ENCODE measurements at places on chromosomes 12 and 14. TPM values are rescaled to one million over a fixed set of nuclear protein-coding genes. Genes with fewer than 3 reads are reported as not detected.

ADAM20 gene
- 0.84 TPM for total RNA-seq

GRCh38 chr12:68565391-68565903, 45.3 kb upstream of the RAP1B start:
- no peaks in the 10 kb centered on the region for H3K36me3 ChIP-seq
- no peaks in the 10 kb centered on the region for H3K27me3 ChIP-seq
- no peak for DNase-seq
- peak overlapping the region; percentile 42 for H3K4me3 ChIP-seq
- H3K27ac ChIP-seq = peak overlapping the region; percentile 91
- H3K4me1 ChIP-seq = peaks cover 19% of the 10 kb centered on the region

ACSM4 gene
- not detected for total RNA-seq

GRCh38 chr14:24080142-24080530, 8.8 kb downstream of the CPNE6 start:
- peak overlapping the region; percentile 79 for H3K4me3 ChIP-seq
- H3K27me3 ChIP-seq = peaks cover 10% of the 10 kb centered on the region
- peaks cover 14% of the 10 kb centered on the region for H3K4me1 ChIP-seq
- no peaks in the 10 kb centered on the region for H3K36me3 ChIP-seq
- H3K27ac ChIP-seq = no peak overlapping the region

DNA sequence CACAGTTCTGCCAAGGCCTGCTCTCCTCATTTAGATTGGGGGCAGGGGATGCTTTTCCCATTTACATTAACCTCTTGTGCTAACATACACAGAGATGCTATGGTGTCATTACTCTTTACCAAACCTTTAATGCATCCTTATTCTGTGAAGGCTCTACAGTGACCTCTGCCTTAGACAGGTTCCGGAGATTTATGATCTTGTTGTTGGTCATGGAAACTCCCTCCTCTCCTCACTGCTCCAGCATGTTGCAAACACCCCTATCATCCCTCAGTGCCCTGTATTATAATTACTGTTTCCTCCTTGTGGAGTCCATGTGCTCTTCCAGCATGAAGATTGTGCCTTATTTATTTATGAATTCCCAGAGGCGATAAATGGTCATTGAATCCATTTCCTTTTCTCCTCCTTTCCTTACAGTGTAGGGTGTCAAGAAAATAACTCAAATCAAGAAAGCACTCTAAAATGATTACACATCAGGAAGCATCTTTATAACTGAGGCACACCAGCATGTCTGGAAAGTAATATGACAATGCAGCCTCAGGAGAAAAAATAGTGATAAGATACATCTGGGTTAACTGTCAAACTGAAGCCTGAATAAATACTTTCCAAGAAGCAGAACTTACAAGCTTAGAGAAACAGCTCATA, 37.8 kb downstream of the RTN1 start:
- H3K36me3 ChIP-seq = no peaks in the 10 kb centered on the region
- no peak overlapping the region for H3K27ac ChIP-seq
- peaks cover 8% of the 10 kb centered on the region for H3K27me3 ChIP-seq
- no peak overlapping the region for H3K4me3 ChIP-seq
- no peak for DNase-seq
- H3K4me1 ChIP-seq = no peaks in the 10 kb centered on the region

- H3K27ac ChIP-seq = peak overlapping the region; percentile 79
- DNase-seq = no peak
- H3K36me3 ChIP-seq = peaks cover 13% of the 10 kb centered on the region
Observed at GRCh38 chr12:68422956-68423574, 90.9 kb upstream of the MDM1 start.

PLA2G1B gene
- not detected for total RNA-seq

FZD10 gene
- total RNA-seq = not detected

- no peaks in the 10 kb centered on the region for H3K36me3 ChIP-seq
- H3K27me3 ChIP-seq = peaks cover 15% of the 10 kb centered on the region
- no peak for DNase-seq
Observed at GRCh38 chr12:20453756-20454310, 85.5 kb downstream of the PDE3A start.

- H3K36me3 ChIP-seq = peaks cover 8% of the 10 kb centered on the region
- H3K27ac ChIP-seq = peak overlapping the region; percentile 100
- H3K4me1 ChIP-seq = peaks cover 79% of the 10 kb centered on the region
Observed at GRCh38 chr14:61560323-61560722, 135.0 kb upstream of the HIF1A start.

GLIPR1L1 gene
- not detected for total RNA-seq

SLC8A3 gene
- total RNA-seq = 1.1 TPM

GRCh38 chr14:86333493-86333892, 803.5 kb downstream of the FLRT2 start:
- no peak overlapping the region for H3K4me3 ChIP-seq
- no peaks in the 10 kb centered on the region for H3K27me3 ChIP-seq
- H3K4me1 ChIP-seq = no peaks in the 10 kb centered on the region

GRCh38 chr14:101962503-101962874, 1.9 kb upstream of the DYNC1H1 start:
- no peak overlapping the region for H3K27ac ChIP-seq
- H3K4me1 ChIP-seq = peaks cover 20% of the 10 kb centered on the region
- DNase-seq = no peak
- no peak overlapping the region for H3K4me3 ChIP-seq

LRP6 gene
- total RNA-seq = 0.10 TPM

SDR9C7 gene
- not detected for total RNA-seq

GRCh38 chr12:117350140-117350539, 11.3 kb downstream of the NOS1 start:
- no peak overlapping the region for H3K27ac ChIP-seq
- H3K36me3 ChIP-seq = no peaks in the 10 kb centered on the region
- H3K27me3 ChIP-seq = peaks cover 9% of the 10 kb centered on the region

GRCh38 chr14:55340482-55340881, 69.3 kb downstream of the FBXO34 start:
- peaks cover 62% of the 10 kb centered on the region for H3K4me1 ChIP-seq
- DNase-seq = no peak
- H3K4me3 ChIP-seq = no peak overlapping the region
- no peaks in the 10 kb centered on the region for H3K27me3 ChIP-seq
- no peak overlapping the region for H3K27ac ChIP-seq
- H3K36me3 ChIP-seq = no peaks in the 10 kb centered on the region

GRCh38 chr14:91369628-91370445, 47.8 kb downstream of the CCDC88C start:
- H3K36me3 ChIP-seq = no peaks in the 10 kb centered on the region
- H3K27ac ChIP-seq = peak overlapping the region; percentile 96
- peak overlapping the region; percentile 80 for H3K4me3 ChIP-seq

GRCh38 chr14:24851406-24851805, 198.5 kb downstream of the STXBP6 start:
- H3K4me1 ChIP-seq = no peaks in the 10 kb centered on the region
- DNase-seq = no peak
- no peak overlapping the region for H3K27ac ChIP-seq
- no peaks in the 10 kb centered on the region for H3K36me3 ChIP-seq

GRCh38 chr14:47675466-47676314, at the start of gene MDGA2:
Gene MDGA2, minus strand, starts transcription at chr14:47675605.
- H3K4me1 ChIP-seq = no peaks in the 10 kb centered on the region
- no peak within 1 kb of the TSS for H3K4me3 ChIP-seq
- peaks cover 4% of the 10 kb centered on the region for H3K36me3 ChIP-seq
- peaks cover 13% of the 10 kb centered on the region for H3K27me3 ChIP-seq

FBRSL1 gene
- 38.0 TPM for total RNA-seq

DNA sequence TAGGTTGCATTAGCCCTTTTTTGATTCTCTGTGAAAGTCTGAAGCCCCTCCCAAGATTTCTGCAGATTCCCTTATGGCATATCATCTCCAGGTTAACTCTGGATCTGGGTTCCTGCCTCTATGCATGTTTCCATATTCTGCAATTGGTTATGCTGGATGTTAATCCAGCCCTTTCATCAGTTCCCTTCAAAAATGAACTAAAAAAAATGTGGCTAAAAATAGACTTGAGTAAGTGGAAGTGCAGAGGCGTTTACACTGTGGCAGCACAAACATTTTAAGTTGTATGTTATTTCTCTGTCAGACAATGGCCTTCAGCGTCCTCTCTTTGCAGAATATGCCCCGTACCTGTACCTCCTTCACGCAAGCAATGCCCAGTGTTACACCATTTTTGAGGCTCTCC, 11.4 kb downstream of the MGST1 start:
- H3K27ac ChIP-seq = no peak overlapping the region
- no peaks in the 10 kb centered on the region for H3K4me1 ChIP-seq
- no peaks in the 10 kb centered on the region for H3K27me3 ChIP-seq
- no peak for DNase-seq
- no peaks in the 10 kb centered on the region for H3K36me3 ChIP-seq
- H3K4me3 ChIP-seq = no peak overlapping the region

CLEC12A gene
- total RNA-seq = 2.0 TPM

YEATS4 gene
- total RNA-seq = 27.8 TPM

SLC17A8 gene
- total RNA-seq = not detected

- H3K4me1 ChIP-seq = peaks cover 39% of the 10 kb centered on the region
- no peaks in the 10 kb centered on the region for H3K27me3 ChIP-seq
- no peak for DNase-seq
- H3K27ac ChIP-seq = no peak overlapping the region
- H3K36me3 ChIP-seq = peaks cover 20% of the 10 kb centered on the region
Observed at GRCh38 chr14:44963044-44963528, 1.1 kb downstream of the TOGARAM1 start.

DDN gene
- 1.1 TPM for total RNA-seq

GRCh38 chr12:104279164-104279563, 24.4 kb upstream of the EID3 start:
- peaks cover 10% of the 10 kb centered on the region for H3K4me1 ChIP-seq
- no peak overlapping the region for H3K27ac ChIP-seq
- H3K4me3 ChIP-seq = no peak overlapping the region

GUCY2C gene
- not detected for total RNA-seq

DNA sequence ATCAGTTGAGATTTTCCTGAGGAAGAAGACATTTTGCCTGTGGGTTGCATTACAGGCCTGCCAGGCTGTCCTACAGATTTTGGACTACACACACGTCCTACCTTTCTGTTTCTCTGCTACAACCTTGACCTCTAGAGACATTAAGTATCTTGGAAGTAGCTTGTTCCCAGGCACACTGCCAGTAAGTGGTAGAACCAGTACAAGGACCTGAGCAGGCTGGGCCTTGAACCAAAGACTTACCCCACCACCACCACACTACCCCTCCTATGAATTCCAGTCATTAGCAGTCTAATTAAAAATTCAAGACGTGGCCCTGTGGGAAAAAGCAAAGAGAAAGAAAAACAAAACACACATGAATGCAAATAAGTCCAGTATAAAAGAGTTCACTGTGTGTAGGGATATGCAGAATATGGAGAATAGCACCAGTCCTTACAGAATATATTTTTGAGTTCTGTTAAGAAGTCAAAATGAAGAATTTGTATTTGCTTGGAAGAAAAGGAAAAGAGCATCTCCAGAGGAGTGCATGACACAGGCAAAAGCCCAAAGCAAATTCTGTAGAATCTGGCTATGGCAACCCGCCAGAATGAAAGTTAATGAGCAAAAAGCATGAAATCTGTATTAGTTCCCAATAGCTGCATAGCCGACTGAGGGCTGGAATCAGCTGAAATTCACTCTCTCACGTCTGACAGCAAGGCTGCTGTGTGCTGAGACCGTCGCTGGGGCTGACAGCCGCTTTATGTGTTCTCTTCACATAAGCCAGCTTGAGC, 74.3 kb upstream of the ST8SIA1 start:
- DNase-seq = no peak
- H3K4me3 ChIP-seq = peak overlapping the region; percentile 84
- no peaks in the 10 kb centered on the region for H3K27me3 ChIP-seq
- peak overlapping the region; percentile 89 for H3K27ac ChIP-seq
- no peaks in the 10 kb centered on the region for H3K36me3 ChIP-seq

GRCh38 chr14:89673512-89674225, 256.6 kb upstream of the FOXN3 start:
- no peaks in the 10 kb centered on the region for H3K27me3 ChIP-seq
- no peak for DNase-seq
- H3K36me3 ChIP-seq = peaks cover 6% of the 10 kb centered on the region
- peaks cover 26% of the 10 kb centered on the region for H3K4me1 ChIP-seq

SYCP3 gene
- total RNA-seq = 2.9 TPM
